ENCODE measurements at places on chromosomes 11 and 22. TPM values are rescaled to one million over a fixed set of nuclear protein-coding genes. Genes with fewer than 3 reads are reported as not detected.

GRCh38 chr11:131688048-131688693 lies 317.8 kb downstream of the NTM start:
- DNase-seq = peak; percentile 70

DNA sequence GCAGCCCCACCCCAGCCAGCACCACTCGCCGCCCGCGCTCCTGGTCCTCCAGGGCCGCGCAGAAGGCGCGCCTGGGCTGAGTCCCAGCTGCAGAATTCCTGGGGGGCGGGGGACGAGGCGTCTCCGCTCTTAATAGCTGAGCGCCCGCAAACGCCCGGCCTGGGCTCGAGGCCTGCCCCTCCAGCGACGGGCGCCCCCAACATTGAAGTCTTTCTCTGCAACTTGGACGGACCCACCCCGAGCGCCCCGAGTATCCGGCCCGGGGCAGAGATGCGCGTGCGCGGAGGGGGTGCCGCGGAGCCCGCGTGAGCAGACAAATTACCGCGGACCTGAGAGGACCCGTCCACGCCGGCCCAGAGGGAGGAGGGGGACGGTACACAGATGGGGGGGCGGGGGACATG lies 6.7 kb upstream of the SYT7 start:
- DNase-seq = peak; percentile 59

GRCh38 chr11:114172055-114172861 lies 112.7 kb downstream of the ZBTB16 start:
- DNase-seq = no peak

The SSRP1 gene
- total RNA-seq = 171 TPM

DNA sequence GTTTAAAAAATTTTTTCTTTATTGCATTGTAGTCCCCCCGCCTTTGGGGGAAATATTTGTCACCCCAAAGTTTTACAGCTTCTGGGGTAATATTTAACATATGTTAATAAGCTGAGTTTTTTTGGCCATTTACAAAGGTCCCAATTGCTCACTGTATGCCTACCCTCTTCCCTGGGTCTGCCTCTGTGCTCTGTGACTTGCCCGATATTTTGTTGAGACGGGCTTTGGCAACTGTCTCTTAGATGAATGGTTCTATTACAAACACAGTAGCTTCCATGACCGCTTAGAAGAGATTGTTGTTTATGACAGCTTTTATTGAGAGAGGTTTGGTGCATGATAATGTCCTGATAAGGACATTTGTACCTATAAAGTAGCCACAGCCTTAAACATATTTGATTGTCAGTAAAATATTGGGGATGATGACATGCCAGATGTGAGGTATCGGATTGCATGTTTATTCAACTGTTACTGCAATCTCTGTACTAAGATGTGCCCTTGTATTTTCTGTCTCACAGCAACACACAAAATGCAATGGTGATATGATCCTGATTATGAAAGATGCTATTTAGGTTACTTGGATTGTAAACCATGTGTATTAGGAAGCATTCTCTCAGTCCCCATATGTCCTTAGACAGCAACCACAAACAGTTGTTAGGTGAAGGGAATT lies 103.1 kb downstream of the TEAD1 start:
- DNase-seq = no peak

GRCh38 chr22:41526226-41526829 lies 17.9 kb downstream of the POLR3H start:
- no peak for DNase-seq

GRCh38 chr11:45580399-45580798 lies 85.0 kb downstream of the CHST1 start:
- DNase-seq = peak; percentile 23

Measured in MG63 (cell line).